Brain microvascular endothelial cell (primary cell): ENCODE measurements at places on chromosomes 5 and 9.
A peak's percentile ranks its signal among the peaks of the same experiment; 100 is the strongest.

DNA sequence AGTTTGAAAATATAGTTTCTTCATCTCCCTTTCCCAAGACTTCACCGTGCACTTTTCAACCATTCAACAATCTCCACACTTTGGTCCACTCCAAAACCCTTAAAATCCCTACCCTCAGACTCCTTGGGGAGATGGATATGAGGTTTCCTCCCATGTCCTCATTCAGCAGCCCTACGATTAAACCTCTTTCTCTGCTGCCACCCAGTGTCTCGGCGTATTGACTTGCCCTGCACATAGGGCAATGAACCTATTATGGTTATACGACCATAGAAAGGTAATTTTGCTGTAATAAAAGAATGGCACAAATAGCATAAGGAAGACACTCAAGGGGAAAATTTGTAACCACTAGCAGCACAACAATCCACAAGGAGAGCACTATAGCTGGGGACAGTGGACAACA is 803.5 kb downstream of the TLE1 start:
- DNase-seq, result no peak

GRCh38 chr9:115357821-115358220 is 239.9 kb upstream of the TNC start:
- DNase-seq, result no peak

GRCh38 chr5:16410338-16410737 is 55.3 kb downstream of the ZNF622 start:
- no peak for DNase-seq

DNA sequence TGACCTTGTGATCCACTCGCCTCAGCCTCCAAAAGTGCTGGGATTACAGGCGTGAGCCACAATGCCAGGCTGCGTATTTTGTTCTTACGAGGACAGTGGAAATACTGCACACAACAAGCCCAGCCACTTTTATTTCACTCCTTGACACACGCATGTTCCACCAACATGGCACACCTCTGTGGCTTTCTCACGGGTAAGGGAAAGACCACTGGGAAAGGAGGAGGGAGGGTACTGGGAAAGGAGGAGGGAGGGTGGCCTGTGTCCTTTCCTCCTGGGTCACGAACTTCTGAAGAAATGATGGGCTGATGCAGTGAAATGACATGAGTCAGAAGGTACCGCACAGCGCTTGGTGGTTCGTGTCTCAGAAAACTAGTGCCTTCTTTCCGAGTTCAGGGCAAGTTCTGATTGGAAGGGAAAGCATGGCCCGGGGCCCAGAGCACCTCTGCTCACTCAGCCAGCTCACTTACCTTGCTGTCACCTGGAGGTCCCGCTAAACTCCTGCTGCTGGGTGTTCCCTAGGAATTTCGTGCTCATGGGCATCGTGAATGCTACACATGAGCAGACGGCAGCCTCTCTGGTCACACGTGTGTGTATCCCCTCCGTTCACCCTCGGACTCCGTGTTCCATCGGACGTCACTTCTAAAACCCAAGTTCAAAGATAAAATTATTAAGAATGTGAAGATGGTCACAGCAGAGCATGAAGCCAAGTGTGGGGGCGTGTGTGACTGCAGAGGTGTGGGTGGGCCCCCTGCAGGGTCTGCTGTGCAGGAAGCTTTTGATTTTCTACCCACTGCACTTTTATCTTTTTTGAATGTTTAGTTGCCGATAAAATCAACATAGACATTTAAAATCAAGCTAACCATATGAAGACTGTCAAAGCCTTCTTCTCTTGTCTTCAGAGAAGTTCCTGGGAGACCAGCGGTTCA is 42.9 kb downstream of the LAMC3 start:
- no peak for DNase-seq

- DNase-seq, result no peak
Measured at GRCh38 chr5:31630931-31631330, 8.0 kb upstream of the PDZD2 start.

DNA sequence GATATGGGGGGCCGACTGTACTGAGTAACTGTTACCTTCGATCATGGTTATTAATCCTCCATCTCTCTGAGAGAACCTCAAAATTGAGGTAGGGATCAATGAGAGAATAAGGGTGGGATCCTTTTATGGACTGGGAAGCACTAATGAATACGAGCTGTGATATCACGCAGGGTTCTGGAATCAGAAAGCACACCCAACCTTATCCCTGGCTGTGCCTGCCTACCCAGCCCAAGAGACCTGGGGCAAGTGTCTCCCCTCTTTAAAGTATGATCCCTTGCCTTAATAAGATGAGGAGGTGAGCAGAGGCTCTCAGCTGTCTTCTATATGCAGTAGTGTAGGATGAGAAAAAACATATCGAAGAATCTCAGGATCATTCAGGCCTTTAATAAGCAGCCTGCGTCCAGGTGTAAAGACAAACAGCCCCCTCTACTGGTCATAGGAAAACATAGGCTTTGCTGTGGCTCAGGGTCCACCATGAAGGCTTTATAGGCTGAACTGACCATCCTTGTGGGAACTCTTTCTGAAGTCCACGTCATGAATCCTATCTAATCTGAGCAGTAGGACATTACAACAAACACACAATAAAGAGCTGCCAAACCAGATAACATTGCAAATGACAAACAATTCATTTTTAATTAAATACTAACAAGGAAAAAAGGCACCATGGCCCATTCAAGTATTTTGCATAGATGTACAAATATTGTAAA is 16.8 kb downstream of the NIPAL4 start:
- DNase-seq, result peak; percentile 73

GRCh38 chr9:136284311-136284710 is 19.6 kb downstream of the CCDC187 start:
- DNase-seq, result no peak

GRCh38 chr5:454936-455335 is 12.0 kb downstream of the EXOC3 start:
- DNase-seq, result no peak

GRCh38 chr9:80651044-80651443 is 1038.3 kb downstream of the TLE1 start:
- DNase-seq, result peak; percentile 87

DNA sequence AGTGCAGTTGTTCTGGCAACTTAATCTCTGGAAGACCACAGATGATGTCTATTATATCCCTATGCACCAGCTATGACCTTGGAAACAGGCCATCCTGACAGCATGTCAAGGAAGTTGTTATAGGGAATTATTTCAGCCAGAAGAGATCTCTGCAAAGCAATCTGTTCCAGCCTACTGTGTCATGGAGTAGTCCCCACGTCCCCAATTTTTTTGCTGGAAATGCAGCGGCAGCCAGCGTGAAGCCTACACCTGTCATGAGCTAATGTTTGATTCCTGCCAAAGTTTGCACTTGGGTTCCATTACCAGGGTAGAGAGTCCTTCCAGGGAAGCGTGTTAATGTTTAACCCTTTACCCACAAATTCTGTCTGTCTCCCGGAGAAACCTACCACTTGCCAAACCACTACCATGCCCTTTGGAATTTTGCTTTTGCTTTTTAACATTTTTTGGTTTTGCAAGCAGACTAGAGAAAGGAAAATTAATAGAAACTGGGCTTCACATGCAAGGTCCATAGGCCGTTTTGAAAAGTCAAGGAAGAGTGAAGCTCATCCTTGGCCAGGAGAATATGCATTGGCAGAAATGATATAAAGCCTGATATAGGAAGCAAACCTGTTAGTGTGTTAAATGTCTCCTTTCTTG is 174.9 kb upstream of the SPRY4 start:
- no peak for DNase-seq

DNA sequence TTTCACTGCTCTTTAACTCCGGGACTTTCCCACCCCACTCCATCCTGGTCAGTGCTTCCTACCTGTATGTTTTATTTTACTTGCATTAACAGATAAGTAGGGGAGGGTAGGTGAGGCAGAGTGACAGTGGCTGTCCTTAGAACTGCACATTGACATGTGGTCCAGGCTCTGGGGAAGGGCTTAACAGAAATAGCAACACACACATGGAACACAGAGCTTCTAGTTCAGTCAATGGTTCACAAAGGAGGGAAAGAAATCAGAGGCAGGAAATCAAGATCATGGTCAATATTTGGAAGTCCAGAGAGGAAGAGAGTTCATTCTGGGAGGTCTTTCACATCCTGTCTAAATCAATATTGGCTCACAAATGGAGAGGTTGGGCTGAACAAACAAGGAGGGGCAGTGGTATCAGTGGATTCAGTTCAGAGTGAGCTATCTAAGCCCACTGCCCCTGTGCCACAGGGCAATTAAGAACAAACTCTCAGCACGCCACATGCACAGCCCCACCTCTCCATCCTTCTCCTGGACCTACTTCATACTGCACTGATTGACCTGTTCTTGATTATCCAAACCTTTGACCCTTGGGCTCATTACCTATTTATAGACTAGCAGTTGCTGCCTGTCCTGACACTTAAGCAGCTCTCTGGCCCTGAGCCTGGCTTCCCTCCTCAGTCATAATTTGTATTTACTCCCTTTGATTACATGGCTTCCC is 6.2 kb upstream of the VPS13A start:
- DNase-seq, result no peak

- DNase-seq, result peak; percentile 56
Measured at GRCh38 chr5:37889612-37890317, 49.9 kb upstream of the GDNF start.

DNA sequence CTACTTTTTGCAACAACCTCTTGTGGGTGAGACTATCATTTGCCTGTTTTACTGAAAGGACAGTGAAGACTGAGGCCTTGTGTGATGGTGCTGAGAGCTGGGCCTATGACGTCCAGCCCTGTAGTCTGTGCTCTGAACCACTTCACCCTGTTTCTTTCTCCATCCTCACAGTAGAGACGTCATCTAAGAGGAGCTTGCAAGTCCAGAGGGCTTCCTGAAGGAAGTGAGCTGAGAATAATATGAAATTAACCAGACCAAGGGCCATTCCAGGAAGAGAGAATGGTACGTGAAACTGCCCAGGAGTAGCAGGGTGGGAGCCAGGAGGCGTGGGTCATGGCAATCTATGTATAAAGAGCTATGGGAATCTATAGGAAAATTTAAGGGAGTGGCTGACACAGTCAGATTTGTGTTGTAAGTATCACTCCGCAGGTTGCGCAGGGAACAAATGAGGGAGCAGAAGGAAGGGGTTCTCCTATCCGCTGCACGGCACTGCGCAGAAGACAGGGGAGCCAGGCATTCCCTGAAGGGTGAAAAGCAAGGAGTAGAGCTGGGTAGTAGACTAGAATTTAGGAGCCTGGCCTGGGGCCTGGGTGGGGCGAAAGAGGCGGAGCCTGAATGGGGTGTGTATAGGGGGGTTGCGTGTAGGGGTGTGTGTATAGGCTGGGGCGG is 596 bp upstream of the FGFR4 start:
- DNase-seq, result no peak

DNA sequence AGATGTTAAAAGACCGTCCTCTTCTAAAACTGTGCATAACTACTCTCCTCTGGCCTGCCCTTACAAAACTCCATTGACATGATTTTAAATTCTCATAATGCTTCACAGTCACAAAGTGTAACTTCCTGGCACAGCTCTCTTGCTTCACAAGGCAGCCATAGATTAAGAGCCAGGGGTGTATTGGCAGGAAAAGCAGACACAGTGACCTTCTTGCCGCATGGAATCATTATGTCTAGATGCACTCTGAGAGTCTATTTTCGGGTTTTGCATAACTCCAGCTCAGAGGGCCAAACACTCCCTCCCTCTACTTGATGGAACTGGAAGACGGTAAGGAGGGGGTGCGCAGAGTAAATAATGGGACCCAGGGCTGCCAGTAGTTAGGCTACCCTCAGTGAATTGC is 110.1 kb downstream of the MARCHF3 start:
- peak; percentile 25 for DNase-seq

GRCh38 chr5:173925449-173926071 is 37.4 kb downstream of the CPEB4 start:
- peak; percentile 61 for DNase-seq

- no peak for DNase-seq
Measured at GRCh38 chr5:9335754-9336495, 209.9 kb downstream of the SEMA5A start.

- DNase-seq, result no peak
Measured at GRCh38 chr9:19682397-19682796, 106.4 kb downstream of the SLC24A2 start.

DNA sequence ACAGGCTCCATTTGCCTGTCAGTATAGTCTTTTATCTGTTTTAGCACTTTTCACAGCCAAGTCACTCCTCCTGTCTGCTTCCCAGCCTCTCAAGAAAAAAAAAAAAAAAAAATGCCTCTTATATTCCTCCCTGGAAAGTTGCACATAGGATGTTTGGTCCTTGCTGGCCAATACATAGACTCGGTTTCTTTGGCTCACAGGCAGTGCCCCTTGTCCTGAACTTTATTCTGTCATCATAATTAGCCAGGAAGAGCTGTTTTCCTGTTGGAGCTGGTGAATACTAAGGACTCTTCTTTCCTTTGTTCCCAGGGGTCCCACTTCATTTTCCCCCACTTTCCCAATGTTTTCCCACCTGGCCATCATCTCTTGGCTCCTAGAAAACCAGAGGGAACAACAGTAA is 191.2 kb downstream of the NR3C1 start:
- no peak for DNase-seq

GRCh38 chr5:39765366-39765765 is 340.6 kb upstream of the DAB2 start:
- no peak for DNase-seq

DNA sequence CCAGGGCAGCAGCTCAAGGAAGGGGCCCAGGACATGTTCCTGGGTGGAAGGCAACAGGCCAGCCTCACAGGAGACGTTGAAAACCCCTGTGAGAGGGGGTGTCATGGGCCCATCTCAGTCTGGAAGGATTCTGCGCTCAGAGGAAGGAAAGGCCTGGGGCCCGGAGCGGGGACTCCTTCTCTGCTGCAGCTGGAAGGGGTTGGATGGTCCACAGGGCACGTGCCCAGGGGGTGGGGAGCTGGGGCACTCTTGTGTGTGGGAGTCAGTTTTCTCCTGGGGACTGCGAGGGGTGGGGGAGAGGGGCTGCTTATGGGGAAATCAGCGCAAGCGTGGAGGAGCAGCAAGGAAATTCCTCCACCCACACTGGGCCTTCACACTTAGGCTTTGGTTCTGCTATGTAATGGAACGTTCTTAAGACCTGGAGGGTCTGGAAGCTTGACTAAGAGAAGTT is 2.9 kb upstream of the LPCAT1 start:
- no peak for DNase-seq

GRCh38 chr9:132412089-132412488 is 2.1 kb downstream of the CFAP77 start:
- DNase-seq, result peak; percentile 9
